Prostate gland (tissue), 2 donors: ENCODE measurements at places on chromosomes 6 and 20.

DNA sequence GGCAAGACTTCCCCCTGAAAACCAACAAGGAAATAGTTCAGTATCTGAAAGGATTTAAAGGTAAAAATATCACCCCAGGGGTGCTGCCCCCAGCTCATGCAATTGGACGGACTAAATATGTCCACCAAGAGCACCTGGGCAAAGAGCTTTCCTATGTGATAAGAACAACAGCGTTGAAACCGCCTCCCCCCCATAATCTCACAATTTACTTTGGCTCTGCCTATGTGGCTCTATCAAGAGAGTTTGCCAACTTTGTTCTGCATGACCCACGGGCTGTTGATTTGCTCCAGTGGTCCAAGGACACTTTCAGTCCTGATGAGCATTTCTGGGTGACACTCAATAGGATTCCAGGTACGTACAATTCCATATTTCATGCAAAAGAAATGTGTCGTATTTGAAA, 35.8 kb downstream of the GCNT2 start:
- no peak for DNase-seq

- DNase-seq: peak; percentile 39
Measured at GRCh38 chr20:51695574-51696303, 72.5 kb downstream of the ATP9A start.

- DNase-seq: peak; percentile 38
Measured at GRCh38 chr20:40265825-40266533, 423.1 kb downstream of the MAFB start.

DNA sequence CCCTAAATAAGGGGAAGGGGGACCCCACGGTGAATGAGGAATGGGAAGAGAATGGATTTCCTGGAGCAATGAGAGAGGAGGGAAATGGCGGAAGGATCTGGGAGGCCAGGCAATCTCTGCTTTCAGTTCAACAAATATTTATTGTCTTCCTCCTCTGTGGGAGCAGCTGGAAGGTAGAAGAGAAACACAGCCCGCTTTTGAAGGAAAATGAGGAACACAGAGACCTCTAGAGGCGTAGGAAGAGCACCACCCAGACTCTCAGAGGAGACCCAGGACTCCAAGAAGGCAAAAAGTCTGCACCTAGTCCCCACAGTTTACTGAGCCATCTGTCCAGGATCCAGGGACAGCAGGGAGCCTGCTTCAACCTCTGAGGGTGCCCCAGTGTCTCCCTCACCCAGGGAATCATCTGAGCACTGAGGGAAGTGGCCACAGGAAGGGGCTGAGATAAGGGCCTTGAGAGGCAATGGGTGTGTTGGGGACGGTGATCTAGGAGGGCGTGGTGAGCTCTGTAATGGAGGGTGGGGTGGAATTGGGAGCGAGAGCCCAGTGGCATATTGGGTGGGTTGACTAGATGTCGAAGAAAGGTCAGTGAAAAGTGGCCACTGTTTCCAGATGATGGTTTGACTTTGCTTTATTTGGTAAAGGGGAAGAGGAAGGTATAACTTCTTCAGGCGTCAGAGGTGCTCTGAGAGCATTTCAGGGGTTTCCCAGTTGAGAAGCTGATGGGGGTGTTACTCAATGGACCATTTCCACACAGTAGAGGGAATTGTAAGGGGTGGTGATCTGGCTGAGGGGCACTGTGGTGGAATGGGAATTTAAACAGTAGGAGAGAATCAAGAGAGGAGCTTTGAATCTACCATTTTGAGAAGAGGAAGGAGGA, 610 bp downstream of the PSORS1C1 start:
- peak; percentile 43 for DNase-seq

DNA sequence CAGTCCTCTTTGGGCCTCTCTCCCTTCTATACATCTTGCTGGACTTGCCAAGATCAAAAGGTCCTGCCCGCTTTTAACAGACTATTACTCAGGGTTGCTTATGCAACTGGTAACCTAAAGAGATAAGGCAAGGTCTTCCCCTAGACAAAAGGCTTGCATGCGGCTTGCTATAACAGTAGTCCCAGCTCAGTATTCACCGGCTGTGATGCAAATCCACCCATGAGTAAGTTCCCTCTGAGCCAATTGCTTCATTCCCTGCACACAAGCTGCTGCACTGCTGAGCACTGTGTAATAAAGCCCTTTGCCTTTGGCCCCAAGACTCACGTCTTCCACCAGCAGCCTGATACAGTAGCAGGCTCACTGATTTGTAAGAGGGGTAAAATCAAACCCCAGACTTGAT, 363.8 kb downstream of the PRKN start:
- DNase-seq: no peak

DNA sequence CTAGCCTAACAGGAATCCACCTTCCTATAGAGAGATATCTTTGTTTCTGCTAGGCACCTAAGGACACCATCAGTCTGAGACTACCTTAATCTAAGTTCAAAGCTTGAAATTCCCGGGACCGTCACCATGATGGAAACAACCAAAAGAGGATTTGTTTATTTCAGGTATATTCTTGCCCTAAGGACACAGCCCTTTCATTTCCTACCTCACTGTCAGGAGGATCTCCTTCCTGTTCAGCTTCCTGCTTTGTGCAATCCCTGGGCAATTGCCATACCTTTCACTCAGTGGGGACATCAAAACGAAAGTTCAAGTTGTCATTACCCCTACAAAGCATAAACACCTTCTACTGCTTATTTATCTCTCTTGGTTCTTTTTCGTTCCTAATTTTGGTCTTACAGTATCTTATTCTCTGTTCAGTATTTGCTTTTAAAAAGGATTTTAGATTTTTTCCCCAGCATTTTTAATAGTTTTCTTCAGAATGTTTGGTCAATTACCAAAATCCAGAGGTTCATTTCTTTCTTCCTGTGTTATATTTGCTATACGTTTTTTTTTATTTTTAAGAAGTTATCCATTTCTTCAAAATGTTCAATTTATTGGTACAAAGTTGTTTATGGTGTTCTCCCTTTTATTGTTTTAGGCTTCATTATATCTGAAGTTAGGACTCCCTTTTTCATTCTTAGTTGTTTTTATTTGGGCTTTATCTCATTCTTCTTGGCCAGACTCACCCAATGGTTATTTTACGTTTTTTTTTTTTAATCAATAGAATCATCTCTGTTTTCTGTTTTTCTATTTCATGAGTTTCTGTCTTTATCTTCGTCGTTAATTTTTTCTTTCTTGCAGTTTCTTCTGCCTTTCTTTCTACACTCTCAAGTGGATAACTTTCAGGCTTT, 13.0 kb upstream of the TBPL1 start:
- no peak for DNase-seq

DNA sequence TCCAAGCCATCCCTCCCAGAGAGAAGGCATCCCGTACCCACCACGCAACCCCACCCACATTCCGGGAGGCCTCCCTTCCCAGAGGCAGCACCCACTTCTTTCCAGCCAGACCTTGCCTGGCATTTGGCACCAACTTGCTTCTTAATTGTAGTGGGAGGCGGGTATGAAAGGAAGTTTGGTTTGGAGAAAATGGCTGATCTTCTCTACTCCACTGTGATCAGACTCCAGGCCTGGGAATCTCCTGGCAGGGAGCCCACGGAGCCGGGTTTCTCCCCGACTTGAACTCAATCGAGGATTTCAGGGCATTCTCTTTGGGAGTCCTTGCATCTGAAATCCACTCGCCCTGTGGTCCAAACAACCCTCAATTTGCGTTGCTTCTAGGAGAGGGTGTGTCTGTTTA, 107.1 kb downstream of the ZDHHC14 start:
- DNase-seq: no peak

GRCh38 chr20:13322198-13322597, 101.1 kb downstream of the ISM1 start:
- no peak for DNase-seq

DNA sequence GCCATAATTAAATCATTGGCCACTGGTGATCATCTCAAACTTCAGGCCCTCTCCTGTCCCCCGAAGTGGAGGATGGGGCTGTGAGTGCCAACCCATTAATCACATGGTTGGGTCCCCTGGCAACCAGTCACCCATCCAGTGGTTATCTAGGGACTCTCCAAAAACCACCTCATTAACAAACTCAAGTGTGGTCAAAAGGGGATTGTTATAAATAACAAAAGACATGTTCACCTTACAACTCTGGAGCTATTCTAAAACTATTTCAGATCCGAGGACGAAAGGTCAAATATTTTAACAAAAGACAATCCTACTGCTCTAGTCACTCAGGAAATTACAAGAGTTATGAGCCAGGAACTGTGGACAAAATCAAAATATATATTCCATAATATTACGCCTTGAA, 95.5 kb upstream of the PRND start:
- no peak for DNase-seq

- DNase-seq: no peak
Measured at GRCh38 chr6:12621754-12622153, 94.8 kb upstream of the PHACTR1 start.

GRCh38 chr20:41290804-41291389, 26.6 kb downstream of the ZHX3 start:
- DNase-seq: no peak

DNA sequence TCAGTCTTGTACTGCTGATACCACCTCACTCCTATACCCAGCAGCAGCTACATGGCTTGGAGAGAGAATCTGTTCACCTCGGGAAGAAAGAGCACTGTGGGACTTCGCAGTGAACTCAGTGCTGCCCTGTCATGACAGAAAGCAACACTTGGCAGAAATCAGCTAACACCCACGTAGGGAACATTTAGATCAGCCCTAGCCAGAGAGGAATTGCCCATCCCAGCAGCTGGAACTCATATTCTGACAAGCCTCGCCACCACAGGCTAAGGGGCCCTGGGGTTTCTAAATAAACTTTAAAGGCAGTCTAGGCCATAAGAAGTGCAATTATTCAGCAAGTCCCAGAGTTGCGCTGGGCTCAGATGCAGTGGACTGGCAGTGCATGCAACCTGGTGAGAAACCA, 1266.8 kb downstream of the GRIK2 start:
- no peak for DNase-seq
